ENCODE measurements at places on chromosomes 12 and 14.

- DNase-seq: no peak
Measured at GRCh38 chr14:85471156-85471555, 58.8 kb upstream of the FLRT2 start.

- no peak for DNase-seq
Measured at GRCh38 chr14:104898870-104899510, 25.7 kb upstream of the PLD4 start.

DNA sequence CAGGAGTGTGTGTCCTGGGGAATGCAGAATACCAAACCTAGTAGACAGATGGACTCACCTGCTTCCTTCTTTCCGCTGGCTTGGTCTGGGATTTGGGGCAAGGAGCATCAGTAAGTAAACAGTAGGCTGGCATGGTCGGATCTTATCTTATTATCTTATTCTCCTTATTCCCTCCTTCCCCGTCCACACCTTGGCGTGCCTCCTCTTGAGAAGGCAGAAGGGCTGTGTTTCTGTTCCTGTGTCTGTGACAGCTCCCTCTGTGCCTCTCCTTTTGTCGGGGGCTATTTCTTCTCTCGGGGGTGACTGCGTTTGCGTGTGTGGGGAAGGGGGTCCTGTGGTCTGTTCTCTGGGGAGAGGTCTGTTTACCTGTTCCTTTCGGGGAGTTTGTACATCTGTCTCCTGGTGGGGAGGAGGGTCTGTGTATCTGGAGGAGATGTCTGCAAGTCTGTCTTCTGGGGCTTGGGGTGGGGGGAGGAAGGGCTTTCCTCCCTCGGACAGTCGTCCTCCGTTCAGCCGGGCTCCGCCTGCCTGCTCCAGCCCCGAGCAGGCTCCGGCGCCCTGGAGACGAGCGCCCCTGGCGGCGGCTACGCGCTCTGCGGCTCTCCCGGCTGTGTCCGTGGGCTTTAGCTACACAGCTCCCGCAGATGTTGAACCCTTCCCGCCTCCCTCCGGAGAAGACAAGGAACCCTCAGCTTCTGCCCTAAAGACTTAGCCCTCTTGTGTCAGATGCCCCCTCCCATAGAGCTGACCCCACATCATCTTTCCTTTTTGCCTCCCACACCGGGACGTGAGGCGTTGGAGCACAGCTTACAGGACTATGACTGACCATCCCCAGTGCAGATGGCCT, 4.4 kb downstream of the KRT86 start:
- peak; percentile 72 for DNase-seq

DNA sequence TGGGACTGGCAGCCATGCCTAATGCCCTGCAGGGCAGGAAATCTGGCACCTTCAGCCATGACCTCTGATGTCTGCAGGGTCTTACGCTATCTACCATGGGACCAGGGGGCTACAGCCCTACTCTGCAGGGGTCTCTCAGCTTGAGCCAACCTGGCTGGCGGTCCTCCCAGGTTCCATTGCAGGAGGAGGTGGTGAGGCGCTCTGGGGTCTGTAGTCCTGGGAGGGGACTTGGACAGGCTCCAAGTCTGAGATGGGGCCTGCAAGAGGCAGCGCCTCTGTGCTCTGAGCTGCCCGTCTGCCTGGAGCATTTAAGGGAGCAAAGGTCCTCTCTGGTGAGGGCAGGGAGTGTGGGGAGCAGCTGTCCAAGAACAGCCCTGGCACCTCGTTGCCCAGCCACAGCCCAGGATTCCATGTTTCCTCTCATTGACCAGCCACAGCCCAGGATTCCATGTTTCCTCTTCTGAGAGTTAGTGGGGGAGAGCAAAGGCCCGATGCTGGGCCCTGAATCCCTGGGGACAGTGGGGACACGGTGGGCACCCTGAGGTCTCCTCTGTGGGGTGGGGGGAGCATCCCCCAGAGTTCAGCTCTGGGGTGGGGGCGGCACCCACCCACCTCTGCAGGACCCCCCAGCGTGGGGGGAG, 655 bp downstream of the PLD4 start:
- DNase-seq: no peak

GRCh38 chr12:132560614-132561426, 49.6 kb downstream of the LRCOL1 start:
- peak; percentile 53 for DNase-seq

- DNase-seq: no peak
Measured at GRCh38 chr12:6347367-6348338, 5.8 kb upstream of the TNFRSF1A start.

- no peak for DNase-seq
Measured at GRCh38 chr12:123153906-123154305, 3.0 kb upstream of the PITPNM2 start.

GRCh38 chr14:87002776-87003175, 990.2 kb downstream of the GALC start:
- no peak for DNase-seq

- DNase-seq: no peak
Measured at GRCh38 chr14:105153739-105154475, 14.7 kb downstream of the JAG2 start.

GRCh38 chr14:91008759-91009409, 51.6 kb downstream of the RPS6KA5 start:
- no peak for DNase-seq

DNA sequence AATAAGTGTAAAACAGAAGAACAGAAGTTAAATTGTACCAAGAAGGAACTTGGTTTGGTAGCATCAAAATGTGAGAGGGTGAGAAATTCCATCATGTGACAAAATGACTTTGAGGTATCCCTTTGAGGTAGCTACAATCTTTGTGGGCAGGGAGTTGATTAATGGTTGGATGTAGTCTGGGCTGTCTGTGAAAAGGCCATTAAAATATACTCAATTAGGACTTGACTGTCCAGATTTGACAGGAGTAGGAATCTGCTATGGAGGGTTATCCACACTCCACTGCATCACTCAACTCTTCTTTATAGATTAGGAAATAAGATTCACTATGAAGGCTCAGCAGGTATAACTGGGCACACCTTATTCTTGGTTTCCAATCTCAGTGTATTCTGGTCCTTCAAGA, 7.4 kb upstream of the YBX3 start:
- DNase-seq: no peak
